ENCODE measurements at places on chromosomes 7 and 10.
A peak's percentile ranks its signal among the peaks of the same experiment; 100 is the strongest.

DNA sequence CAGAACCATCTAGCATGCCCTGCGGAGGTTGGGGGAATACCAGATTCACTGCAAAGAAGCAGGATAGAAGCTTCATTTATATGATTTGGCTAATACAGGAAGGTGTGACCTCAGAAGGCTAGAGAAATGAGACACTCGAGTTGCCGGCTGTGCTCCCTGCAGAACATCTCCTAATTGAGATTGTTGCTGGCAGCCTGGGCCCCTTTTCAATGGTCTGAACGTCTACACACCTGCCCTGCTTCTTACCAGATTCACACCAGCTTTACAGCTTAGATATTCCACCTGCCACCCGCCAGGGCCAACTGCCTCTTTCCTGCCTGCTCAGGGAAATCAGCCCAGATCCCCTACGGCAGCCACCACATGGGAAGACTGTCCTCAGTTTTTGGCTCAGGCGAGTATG is 475.3 kb upstream of the AUTS2 start:
- DNase-seq, result no peak

- DNase-seq, result no peak
Observed at GRCh38 chr10:51288511-51288910, 214.2 kb downstream of the PRKG1 start.

DNA sequence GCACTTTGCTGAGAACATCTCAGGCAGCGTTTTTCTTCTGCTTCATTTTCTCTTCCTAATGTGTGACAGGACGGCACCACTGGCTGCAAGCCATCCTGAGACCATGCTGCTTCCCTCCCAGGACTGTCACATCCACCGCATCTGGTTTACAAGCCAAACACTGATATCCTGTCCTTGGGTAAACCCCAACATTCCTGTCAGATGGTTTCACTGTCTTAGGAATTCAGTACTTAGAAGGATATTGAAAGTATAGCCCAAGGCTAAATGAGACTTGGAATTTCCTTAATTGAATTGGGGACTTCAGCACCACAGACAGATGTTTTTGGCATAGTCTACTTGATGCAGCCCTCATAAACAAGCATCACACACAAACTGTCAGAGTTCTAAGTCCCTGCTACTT is 74.2 kb upstream of the PLXNA4 start:
- DNase-seq, result no peak

- no peak for DNase-seq
Observed at GRCh38 chr10:29734640-29734961, 99.8 kb upstream of the SVIL start.

DNA sequence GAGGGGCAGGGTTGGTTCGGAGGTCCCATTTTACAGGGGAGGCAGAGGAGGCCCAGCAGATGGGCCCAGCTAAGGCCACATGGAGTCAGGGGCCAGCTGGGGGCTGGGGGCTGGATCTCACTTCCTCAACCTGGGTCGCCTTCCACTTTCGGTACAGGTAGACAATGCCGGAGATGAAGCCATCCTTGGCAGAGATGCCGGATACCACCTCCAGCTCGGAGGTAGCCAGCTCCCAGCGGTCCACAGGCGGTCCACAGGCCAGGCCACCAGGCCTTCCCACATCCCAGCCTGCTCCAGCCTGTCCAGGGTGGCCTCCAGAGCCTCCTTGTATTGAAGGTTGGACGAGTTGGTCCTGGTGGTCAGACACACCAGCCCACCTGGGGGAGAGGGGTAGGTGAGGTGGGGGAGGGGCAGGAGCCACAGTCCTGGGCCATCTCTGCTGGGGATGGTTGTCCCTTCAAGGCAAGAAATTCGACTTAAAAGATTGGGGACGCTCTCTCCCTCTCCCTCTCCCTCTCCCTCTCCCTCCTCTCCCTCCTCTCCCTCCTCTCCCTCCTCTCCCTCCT is 3.9 kb downstream of the CLDN4 start:
- no peak for DNase-seq

DNA sequence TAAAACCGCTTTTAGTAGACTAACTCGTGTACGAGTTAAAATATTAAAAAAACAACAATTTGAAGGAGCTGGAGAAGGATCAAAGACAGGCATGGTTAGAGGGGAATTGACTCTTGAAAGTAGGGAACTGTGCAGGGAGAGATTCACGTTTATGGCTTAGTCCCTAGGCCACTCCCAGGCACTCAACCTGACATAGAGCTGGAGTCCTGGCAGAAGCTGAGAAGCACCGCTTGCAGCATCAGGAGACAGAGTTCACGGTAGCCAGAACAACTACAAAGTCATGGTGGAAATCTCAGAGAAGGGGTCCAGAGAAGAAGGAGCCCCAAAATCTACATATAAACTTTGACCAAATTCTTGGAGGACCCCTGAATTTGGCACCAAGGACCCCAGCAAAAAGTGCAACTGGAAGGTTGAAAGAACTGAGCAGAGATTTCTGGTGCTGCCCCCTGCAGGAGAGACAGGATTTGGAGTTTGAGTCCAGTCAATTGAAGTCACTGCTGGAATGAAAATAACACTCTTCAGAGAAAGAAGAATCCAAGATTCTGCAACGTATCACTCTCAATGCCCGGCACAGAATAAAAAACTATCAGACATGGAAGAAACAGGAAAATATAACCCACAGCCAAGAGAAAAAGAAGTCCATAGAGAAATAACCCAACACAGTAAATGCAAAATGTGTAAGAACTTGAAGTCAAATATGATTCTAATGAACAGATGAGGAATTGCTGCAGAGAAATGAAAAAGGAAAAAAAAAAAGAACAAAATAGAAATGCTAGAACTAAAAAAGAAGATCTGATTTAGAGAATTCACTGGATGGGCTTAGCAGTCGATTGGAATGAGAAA is 493.3 kb upstream of the PODXL start:
- no peak for DNase-seq

GRCh38 chr10:49288341-49289065 is 10.5 kb upstream of the C10orf71 start:
- DNase-seq, result no peak

DNA sequence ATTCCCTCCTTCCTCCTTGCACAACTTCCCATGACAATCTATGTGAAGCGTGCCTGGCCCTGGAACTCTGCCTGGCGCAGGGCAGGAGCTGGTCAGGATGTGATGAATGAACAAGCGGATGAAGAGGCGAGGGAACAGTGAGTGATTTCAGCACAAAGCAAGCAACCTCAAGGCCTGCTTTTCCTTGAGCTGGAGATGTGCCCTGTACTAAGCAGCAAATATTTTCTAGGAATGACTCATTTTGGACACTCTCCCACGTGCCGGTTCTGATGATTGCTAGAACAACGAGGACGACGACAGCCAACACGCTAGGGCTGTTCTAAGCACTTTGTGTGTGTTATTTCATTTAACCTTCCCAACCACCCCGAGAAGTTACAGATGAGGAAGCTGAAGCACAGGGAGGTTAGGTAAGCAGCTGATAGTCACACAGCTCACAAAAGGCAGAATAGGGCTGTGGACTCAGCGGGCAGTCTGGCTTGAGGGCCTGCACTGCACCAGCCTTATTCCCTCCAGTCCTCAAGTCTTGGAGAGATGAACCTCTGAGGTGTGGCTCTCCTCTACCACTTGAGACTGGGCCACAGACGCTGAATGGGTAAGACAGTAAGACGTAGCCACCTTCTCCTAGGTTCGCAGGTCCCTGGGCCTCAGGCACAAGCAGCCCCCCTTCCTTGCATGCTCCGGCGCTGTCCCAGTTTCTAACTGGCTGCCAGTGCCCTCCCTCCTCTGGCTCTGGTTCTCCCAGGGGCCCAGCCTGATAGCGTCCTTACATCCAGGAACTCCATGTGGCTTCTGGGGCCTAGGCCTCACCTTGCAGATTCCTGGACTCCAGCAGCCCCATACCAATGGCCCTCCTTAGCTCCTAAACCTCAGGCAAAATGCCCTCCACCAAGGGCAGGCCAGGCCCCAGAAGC is 59.0 kb downstream of the YKT6 start:
- DNase-seq, result peak; percentile 66

GRCh38 chr7:69651101-69651590 is 52.9 kb downstream of the AUTS2 start:
- no peak for DNase-seq
